ENCODE measurements at places on chromosomes 3 and 15. TPM values are rescaled to one million over a fixed set of nuclear protein-coding genes. Genes with fewer than 3 reads are reported as not detected.

DAPK2 gene
- total RNA-seq = 2.7 TPM

IQCF5 gene
- total RNA-seq = not detected

DNA sequence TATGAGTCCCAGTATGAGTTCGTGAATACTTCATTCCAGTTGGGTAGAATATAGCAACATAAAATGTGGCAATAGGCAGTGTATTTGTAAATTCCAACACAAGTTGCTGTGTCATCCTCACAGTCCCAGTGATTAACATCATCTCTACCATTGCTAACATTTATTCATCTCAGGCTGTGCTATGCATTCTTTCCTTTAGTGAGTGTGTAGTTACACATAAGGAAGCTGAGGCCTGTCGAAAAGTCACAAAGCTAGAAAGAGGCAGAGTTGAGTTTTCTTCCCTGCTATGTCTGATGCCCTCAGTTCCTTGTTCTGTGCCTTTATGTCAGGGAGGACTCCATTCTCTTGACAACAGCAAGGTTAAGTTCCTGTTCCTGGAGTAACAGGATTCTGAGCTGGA lies 96.4 kb downstream of the FNDC3B start:
- no peak overlapping the region for H3K4me3 ChIP-seq
- peaks cover 2% of the 10 kb centered on the region for H3K36me3 ChIP-seq
- DNase-seq = no peak
- H3K27ac ChIP-seq = peak overlapping the region; percentile 98
- peaks cover 39% of the 10 kb centered on the region for H3K4me1 ChIP-seq
- H3K27me3 ChIP-seq = no peaks in the 10 kb centered on the region

- H3K27ac ChIP-seq = no peak overlapping the region
- H3K4me3 ChIP-seq = no peak overlapping the region
- DNase-seq = no peak
- H3K36me3 ChIP-seq = no peaks in the 10 kb centered on the region
- peaks cover 4% of the 10 kb centered on the region for H3K4me1 ChIP-seq
Measured at GRCh38 chr3:195768831-195769303, 42.9 kb downstream of the MUC4 start.

CHST2 gene
- total RNA-seq = 2.2 TPM

DNA sequence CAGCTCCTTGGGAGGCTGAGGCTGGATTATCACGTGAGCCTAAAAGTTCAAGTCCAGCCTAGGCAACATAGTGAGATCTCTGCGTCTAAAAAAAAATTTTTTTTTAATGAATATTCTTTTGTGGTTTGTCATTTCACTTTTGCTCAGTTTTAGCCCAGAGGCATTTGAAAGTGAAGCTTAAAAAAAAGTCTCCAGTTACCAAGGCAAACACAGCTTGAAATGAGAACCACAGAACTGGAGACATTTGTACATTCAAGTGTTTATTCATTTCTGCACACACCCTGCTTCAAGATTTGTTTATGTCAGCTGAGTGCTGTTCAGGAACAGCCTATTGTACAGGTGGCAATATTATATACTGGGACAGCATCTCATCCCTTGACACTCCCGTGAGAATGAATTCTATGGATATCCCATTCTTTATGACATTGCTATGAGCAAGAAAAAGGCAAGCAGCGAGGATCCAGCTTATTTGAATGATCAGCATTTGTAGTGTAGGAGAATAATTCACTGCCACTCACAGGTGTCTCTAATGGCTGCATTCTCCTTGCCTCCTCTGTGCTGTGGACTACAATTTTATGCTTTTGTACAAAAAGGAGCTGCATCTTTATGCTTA lies 444.8 kb upstream of the GRM7 start:
- H3K4me1 ChIP-seq = no peaks in the 10 kb centered on the region
- H3K4me3 ChIP-seq = no peak overlapping the region
- H3K27me3 ChIP-seq = no peaks in the 10 kb centered on the region
- no peaks in the 10 kb centered on the region for H3K36me3 ChIP-seq
- no peak overlapping the region for H3K27ac ChIP-seq

PIERCE2 gene
- total RNA-seq = 0.97 TPM

SI gene
- not detected for total RNA-seq

- no peak overlapping the region for H3K27ac ChIP-seq
- no peaks in the 10 kb centered on the region for H3K36me3 ChIP-seq
- no peak for DNase-seq
- no peak overlapping the region for H3K4me3 ChIP-seq
Measured at GRCh38 chr3:98199020-98199419, 32.5 kb downstream of the OR5H15 start.

GRCh38 chr15:97992823-97993222 lies 32.3 kb downstream of the ARRDC4 start:
- DNase-seq = no peak
- H3K27me3 ChIP-seq = no peaks in the 10 kb centered on the region
- no peak overlapping the region for H3K4me3 ChIP-seq
- H3K27ac ChIP-seq = no peak overlapping the region

THSD4 gene
- total RNA-seq = not detected

GNAT1 gene
- 0.10 TPM for total RNA-seq

DNA sequence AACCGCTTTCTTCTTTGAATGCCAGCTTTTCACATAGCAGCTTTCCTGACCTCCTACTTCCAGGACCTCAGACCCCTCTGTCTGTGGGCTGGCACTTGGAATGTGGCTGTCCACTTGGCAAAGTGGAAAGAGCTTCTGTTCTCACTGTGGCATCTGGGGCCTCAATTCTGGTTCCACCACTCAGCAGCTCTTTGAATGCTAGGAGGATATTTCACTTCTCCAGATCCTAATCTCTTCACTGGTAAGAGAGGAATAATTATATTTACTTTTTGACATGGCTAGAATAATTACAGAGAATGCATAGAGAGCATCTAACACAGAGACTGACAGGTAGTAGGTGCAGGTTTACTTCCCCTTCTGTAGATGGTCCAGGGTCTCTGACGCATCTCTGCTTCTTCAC lies 405.9 kb downstream of the LPP start:
- peaks cover 2% of the 10 kb centered on the region for H3K4me1 ChIP-seq
- DNase-seq = no peak
- no peak overlapping the region for H3K27ac ChIP-seq
- H3K27me3 ChIP-seq = no peaks in the 10 kb centered on the region

DNA sequence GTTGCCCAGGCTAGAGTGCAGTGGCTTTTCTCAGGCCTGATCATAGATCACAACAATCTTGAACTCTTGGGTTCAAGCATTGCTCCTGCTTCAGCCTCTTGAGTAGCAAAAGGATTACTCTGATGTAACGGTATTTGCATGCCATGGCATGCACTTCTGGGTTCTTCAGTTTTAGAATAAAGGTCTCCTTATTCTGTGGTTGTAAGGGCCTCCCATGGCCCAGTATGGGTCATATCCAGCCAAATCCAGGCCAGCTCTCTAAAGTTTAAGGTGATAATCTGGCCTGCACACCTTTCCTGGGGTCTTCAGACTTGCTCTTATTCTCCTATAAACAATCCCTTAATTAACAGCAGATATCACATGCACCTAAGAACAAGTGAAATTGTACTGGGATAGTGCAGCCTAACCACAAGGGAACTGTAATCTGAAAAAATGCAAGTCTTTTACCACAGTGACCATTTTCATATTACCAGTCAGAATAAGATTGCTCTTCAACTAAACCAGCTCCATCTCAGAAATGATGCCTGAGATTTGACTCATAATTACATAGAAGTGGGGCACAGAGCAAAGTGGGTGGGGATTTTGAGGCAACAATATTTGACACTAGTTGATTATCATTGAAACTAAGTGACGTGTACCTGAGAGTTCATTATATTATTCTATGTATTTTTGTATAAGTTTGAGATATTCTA lies 25.4 kb downstream of the COMMD2 start:
- no peak overlapping the region for H3K4me3 ChIP-seq
- H3K27me3 ChIP-seq = peaks cover 5% of the 10 kb centered on the region
- H3K27ac ChIP-seq = no peak overlapping the region
- H3K36me3 ChIP-seq = peaks cover 3% of the 10 kb centered on the region
- no peak for DNase-seq

RASL12 gene
- not detected for total RNA-seq

DNA sequence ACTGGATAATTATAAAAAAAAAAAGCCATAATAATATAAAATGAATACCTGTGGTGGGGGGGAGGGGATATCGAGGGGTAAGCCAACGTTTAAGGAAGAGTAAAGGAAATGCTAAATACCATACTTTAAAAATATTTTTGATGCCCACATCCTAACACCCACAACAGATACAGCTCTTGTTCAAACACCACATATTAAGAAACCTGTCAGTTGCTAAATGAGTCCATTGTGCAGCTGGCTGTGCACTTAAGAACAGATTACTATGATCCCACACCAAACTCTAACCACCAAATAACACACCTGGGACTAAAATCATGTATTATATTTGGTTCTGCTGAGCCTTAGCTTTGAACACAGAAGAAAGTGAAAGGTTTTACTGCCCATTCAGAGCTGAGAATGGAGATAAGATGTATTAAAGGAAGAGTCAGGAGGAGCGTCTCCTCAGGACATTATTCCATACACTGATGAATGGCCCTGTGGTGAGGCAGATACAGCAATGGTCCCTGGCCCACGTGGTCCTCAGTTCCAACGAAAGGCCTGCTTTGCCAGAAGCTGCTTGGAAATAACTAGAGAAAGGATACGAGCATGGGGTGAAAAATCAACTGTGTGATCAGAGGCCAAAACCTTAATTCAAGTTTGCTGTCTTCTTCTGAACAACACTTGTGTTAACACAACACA lies 515.4 kb downstream of the FOXP1 start:
- no peak for DNase-seq
- H3K27ac ChIP-seq = no peak overlapping the region
- H3K4me1 ChIP-seq = peaks cover 41% of the 10 kb centered on the region
- H3K27me3 ChIP-seq = no peaks in the 10 kb centered on the region
- H3K36me3 ChIP-seq = no peaks in the 10 kb centered on the region

ZPLD1 gene
- not detected for total RNA-seq

DNA sequence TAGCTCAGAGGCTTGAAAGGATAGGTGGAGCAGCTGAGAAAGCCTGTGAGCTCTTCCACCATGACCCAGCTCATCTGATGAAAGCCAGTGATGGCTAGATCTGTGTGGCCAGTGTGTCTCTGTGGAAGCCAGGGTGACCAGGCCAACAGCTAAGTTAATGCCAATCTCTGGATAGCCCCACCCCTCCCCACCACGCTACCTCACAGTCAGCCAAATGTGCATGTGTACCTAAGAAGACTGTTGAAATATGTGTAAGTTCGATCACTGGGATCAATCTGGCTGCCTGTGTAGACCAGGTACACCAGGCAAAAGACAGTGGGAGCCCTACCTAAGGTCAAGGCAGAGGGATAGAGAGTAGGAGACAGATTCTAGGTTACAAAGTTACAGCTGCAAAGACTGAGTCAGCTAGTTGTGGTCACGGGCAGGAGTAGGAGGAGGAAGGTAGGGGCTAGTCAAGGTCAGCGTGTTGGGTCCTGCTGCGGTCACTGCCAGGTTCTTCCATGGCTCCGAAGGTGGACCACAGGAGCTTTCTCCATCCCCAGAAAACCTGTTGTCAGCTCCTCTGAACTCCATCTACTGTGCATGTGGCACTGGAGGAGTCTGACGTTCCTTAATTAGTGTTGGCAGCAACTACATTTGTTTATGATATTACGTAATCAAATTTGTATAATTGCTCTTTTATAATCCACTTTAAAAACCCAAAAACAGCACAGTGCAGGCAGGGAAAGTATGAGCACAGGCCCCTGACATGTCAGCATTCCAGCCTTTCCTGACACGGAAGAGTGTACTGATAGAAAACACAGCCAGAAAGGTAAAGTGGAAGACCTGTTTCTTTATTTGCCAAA lies 318.0 kb downstream of the CLSTN2 start:
- H3K27me3 ChIP-seq = no peaks in the 10 kb centered on the region
- H3K36me3 ChIP-seq = no peaks in the 10 kb centered on the region
- no peaks in the 10 kb centered on the region for H3K4me1 ChIP-seq
- H3K4me3 ChIP-seq = no peak overlapping the region
- no peak for DNase-seq
- no peak overlapping the region for H3K27ac ChIP-seq

TBC1D5 gene
- 58.4 TPM for total RNA-seq

UBL7 gene
- total RNA-seq = 28.0 TPM

DNA sequence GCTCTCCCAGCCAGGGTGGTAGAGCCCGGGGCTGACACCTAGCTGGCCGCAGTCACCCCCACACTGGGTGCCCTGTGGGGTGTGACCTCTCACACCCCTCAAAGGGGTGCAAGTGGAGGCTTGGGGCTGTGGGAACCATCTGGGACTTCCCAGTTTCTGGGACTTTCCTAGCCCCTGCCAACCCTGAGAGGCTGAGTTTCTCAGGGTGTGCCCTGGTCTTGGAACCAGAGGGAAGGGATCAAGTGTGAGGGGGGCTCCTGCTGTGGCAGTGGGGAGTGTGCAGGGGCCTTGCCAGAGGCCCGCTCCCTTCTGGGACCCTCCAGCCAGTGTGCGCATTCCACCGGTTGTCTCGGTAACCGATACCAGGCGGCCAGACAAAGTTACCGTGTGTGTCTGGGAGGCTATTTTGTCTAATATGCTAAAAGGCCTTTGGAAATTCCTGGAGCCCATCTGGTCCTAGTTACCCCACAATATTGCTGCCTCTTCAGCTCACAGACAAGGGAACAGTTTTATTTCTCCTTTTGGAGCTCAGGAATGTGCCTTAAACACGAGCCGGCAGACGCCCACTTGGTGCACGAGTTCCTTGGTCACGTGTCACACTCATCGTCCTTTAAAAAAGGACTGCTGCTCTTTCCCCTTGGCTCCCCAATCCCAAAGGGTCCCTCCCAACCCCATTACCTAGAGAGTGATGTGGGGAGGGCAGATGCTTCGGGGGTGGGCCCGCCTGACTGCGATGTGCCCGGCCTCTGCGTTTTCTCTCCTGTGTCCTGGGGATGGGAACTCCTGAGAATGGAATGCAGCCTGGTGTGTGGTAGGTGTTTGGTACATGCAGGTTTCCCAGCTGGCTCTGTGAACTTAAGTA lies 33.2 kb downstream of the HDAC11 start:
- no peaks in the 10 kb centered on the region for H3K27me3 ChIP-seq
- no peak overlapping the region for H3K27ac ChIP-seq
- peaks cover 4% of the 10 kb centered on the region for H3K4me1 ChIP-seq
- no peak overlapping the region for H3K4me3 ChIP-seq
- H3K36me3 ChIP-seq = no peaks in the 10 kb centered on the region

SAMD7 gene
- not detected for total RNA-seq

DNA sequence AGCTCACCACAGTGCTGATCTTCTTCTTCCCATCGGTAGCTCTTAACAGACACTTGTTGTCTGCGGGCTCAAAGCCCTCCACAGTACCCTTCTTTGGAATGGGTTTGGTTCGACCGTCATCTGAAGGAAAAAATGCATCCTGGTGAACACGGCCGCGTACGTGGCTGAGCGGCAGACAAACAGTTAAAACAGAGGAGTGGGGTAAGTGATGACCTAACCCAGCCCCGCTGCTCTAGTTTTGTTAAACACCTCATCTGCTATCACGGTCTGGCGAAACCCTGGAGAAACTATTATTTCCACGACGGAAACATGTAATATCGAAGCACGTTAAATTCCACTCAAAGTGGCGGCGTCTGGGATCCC lies 725 bp downstream of the SRP14 start:
- no peaks in the 10 kb centered on the region for H3K27me3 ChIP-seq
- peaks cover 31% of the 10 kb centered on the region for H3K4me1 ChIP-seq
- H3K36me3 ChIP-seq = peaks cover 3% of the 10 kb centered on the region

- no peak for DNase-seq
- no peaks in the 10 kb centered on the region for H3K36me3 ChIP-seq
- H3K4me3 ChIP-seq = no peak overlapping the region
- H3K27ac ChIP-seq = no peak overlapping the region
- H3K4me1 ChIP-seq = peaks cover 2% of the 10 kb centered on the region
- H3K27me3 ChIP-seq = peaks cover 24% of the 10 kb centered on the region
Measured at GRCh38 chr3:11084098-11084497, 70.2 kb upstream of the HRH1 start.

GRCh38 chr3:133747907-133748639 lies 1.9 kb downstream of the TF start:
- H3K27ac ChIP-seq = no peak overlapping the region
- no peaks in the 10 kb centered on the region for H3K4me1 ChIP-seq
- peaks cover 63% of the 10 kb centered on the region for H3K27me3 ChIP-seq
- DNase-seq = no peak
